Effector memory CD8-positive, alpha-beta T cell (primary cell): ENCODE measurements at places on chromosomes 3 and 15.
A peak's percentile ranks its signal among the peaks of the same experiment; 100 is the strongest.

DNA sequence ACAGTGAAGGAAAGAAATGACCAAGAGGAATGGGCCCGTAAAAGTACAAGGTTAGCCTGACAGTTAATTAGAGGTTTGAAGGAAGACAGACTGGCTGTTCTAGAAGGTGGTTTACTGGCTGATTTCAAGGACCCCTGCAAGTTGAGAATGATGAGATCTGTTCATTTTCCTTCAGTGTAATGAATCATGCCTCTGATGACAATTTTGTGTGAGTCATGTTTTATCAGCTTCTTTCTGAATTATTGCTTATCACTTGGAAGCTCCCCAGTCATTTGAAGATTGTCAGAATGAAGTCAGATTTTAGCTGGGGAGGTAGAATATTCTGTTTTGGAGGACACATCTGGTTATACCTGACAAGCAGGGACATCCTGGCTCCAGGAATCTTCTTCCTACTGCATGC is 50.6 kb downstream of the DRD3 start:
- no peak for DNase-seq

DNA sequence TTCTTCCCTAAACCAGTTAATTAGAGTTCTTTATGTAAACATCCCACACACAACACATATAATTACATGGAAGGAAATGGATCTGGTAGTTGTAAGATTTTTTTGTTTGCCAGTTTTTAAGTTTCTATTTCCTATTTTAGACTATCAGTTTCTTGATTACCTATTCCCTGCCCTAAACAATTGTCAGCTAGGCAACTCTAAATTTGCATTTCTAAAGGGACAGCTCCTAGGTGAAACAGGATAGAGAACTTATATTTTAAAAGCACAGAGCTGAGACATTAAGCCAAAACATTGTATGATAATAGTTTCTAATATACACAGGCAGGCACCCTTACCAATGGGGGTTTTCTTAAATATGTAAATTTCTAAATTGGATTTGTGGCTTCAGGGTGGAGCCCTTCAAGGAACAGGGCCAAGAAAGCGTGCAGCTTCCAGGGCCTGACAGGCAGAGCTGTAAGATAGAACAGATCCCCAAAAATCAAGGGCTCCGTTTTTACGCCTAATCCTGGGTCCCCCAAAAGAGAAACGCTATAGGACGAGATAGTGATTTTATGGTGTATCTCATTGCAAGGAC is 8.9 kb downstream of the LEKR1 start:
- DNase-seq = no peak

- no peak for DNase-seq
Observed at GRCh38 chr3:18046131-18046915, 303.9 kb upstream of the TBC1D5 start.

DNA sequence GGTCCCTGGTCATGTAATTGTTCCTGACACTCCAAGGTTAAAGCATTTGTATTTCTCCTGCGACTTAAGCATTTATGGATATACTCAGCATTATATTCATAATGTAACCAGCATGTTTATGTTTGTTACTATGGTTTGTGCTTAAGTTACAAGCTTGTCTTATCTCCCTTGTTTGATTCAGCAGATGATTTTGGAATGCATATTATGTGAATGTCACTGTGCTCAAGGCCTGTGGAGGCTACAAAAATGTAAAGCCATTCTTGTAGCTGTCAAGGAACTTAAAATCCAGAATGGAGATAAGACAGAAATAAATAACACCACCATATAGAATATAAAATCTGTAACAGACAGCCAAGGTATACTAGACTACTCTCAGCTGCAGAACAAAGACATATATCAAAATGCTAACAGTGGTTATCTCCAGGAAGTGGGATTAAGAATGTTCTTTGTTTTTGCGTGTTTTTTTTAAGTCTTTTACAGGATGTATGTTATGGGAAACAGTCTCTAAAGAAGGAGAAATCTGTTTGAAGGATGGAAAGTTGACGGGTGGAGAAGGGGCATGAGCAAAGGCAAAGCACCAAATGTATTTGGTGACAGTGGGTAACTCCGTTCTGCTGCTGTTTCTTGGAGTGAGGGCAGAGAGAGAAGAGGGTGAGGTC is 61.4 kb downstream of the IGF2BP2 start:
- DNase-seq = no peak

GRCh38 chr3:76039431-76039830 is 254.1 kb upstream of the ZNF717 start:
- DNase-seq = no peak

DNA sequence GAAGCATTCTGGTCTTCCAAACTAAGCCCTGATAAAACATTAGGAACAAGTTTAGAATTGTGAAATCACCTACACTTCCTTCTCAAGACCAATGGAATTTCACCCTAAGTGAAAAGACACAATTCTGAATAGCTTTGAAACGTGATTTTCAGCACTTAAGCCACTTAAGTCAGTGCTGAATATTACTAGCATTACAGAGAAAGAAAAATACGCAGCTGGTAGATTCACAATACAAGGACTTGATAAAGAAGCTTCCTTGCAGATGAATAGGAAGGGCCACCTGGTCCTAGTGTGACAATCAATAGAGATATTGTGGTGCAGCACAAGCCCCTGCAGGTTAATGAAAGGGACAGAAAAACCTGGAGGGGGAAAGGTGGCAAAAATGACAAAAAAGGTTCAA is 353.1 kb upstream of the ALCAM start:
- DNase-seq = no peak

GRCh38 chr15:99574502-99574901 is 8.7 kb downstream of the MEF2A start:
- DNase-seq = no peak

GRCh38 chr3:16357186-16358121 is 92.4 kb downstream of the OXNAD1 start:
- DNase-seq = no peak

GRCh38 chr3:120495809-120496208 is 45.0 kb upstream of the FSTL1 start:
- no peak for DNase-seq

- no peak for DNase-seq
Observed at GRCh38 chr15:99424131-99424571, 141.6 kb upstream of the MEF2A start.

GRCh38 chr3:134839990-134840389 is 44.9 kb downstream of the EPHB1 start:
- no peak for DNase-seq

DNA sequence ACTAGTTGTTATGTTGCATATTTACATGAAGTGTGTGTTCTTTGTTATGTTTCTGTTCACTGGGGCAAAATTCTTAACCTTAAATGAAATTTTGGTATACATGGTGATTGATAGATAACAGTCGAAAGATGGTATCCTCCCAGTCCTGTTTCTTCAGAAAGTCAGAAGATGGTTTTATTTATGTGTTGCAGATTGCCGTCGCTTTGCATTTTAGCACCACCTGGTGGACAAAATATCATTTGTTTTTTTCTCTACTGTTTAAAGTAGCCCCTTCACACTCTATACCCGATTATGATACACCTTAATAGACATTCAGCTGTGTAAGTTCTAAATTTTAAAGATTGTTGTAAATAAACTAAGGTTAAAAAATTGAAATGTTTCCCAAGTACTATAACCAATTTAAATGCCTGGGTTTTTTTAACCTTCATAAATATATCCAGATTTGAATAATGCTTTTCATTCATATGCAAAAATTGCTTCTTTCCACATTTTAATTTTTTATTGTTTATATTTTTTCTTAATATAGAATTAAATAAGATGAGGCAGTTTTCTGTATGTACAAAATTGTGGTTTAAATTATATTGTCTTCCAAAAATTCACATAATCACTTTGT is 152.2 kb downstream of the ALCAM start:
- peak; percentile 23 for DNase-seq

GRCh38 chr3:126672741-126673140 is 17.8 kb upstream of the TXNRD3 start:
- DNase-seq = no peak

GRCh38 chr15:98324341-98324970 is 323.9 kb upstream of the IGF1R start:
- DNase-seq = no peak

DNA sequence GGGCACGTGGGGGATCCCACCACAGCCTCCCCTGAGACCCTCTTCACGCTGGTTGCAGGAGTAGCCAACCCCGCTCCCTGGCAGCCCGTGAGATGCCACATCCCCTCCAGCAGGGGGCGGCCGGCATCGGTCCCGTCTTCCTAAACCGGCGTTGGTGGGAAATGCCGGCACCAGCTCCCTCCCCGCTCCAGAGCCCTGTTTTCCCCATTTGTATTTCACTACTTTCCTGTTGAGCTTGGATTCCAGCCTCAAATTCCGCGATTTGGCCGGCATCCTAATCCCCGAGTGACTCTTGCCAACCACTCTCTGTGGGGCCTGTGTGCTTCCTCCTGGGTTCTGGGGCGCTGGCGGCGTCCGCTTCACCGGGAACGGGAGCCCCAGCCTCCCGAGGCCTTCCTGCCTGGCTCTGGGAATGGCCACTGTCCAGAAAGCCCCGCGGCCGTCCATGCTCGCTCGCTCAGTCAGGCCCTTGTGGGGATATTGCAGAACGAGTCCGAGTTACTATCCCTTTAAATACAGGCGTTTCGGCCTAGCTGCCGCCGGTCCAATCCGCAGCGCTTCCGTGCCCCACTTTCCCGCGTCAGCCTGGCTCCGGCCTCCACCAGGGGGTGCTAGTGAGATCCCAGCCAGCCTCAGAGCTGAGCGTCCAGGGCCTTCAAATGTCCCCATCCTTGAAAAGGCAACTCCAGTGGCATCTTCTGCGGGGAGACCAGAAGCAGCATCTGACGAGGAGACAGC is 8.1 kb upstream of the ADAMTS17 start:
- peak; percentile 79 for DNase-seq

DNA sequence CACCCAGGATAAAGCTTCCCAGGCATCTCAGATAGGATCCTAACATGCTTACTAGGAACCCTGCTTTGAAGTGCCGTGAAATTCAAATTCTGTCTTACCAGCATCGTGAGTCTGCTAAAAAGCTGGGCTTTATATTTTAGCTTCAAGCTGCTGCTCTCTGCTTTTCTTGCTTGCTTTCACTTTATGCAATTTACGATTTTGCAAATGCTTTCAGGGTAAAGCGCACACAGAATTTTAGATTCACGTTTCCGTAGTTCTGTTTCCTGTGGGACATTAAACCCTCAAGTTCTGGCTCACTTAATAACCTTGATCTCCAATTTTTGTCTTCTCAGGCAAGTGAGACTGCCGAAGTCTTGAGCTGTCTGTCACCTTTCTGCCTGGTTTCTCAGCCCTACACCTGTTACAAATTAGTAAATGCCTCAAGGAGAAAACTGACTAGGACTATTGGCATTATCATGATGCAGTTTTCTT is 170.5 kb upstream of the TGFBR2 start:
- DNase-seq = no peak

DNA sequence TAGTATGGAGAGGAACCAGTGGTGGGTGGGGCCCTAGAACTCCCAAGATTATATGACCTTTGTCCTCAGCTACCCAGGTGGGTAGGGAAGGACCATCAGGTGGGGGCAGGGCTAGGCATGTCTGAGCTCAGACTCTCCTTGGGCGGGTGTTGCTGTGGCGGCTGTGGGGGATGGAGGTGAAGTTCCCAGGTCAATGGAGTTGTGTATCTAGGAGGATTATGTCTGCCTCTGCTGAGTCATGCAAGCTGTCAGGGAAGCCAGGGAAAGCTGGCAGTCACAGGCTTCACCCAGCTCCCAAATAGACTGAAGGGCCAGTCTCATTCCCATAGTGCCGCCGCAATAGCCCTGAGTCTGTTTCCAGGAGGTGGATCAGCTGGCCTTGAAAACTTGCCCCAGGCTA is 139.7 kb upstream of the CFAP20DC start:
- DNase-seq = no peak

GRCh38 chr3:42007785-42008184 is 45.9 kb upstream of the ULK4 start:
- DNase-seq = no peak

GRCh38 chr3:69764861-69765260 is 25.6 kb downstream of the MITF start:
- DNase-seq = no peak

- no peak for DNase-seq
Observed at GRCh38 chr3:72232331-72232730, 447.4 kb upstream of the PROK2 start.

GRCh38 chr3:188901126-188901525 is 270.6 kb upstream of the TPRG1 start:
- DNase-seq = no peak

GRCh38 chr3:169260296-169260695 is 403.2 kb downstream of the MECOM start:
- DNase-seq = no peak

DNA sequence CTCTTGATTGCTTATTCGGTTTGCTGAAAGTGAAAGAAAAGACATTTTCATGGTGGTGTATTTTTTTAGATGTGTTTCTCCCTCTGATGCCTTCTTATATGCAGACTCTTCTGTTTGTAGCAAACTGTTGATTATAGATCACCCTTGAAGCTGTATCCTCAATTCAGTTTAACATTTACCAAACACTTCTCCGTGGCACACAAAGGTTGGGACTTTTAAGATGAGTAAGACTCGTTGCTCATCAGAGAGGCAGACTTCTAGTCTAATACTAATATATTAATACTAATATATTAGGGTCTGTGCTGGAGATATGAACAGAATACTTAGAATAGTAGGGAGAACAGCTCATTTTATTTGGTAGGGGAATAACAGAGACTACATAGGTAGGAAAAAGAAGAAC is 32.8 kb downstream of the RASA2 start:
- DNase-seq = no peak

DNA sequence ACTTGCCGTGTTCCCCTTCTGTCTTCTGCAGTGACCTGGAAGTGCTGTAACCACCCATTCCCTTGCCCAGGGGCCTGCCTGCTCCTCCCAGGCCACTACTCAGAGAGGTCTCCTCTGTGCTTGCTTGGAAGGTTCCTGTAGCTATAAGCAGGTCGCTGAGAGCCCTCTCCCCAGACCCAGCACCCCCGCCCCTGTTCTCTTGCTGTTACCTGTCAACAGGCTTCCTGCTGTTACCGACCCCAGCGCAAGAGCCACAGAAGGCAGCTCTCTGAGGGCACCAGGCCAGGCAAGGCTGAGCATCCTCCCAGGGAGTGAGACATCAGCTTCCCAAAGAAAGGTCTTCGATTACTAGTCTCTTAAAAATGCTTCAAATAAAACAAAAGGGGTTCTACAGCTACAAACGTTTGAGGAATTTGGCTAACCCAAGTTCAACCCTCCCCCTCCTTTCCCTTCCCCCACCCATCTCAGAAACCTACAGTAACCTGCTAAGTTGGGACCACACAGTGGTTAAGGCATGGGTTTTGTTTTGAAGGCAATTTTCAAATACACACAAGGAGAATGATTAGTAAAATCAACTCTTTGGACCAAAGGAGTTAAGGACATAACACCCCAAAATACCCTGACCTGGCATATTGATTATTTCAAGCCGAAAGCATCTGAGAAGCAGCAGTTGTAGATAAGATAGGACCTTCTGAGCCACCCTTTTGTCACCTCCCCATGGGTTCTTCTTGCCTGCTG is 74.9 kb upstream of the MFGE8 start:
- no peak for DNase-seq

DNA sequence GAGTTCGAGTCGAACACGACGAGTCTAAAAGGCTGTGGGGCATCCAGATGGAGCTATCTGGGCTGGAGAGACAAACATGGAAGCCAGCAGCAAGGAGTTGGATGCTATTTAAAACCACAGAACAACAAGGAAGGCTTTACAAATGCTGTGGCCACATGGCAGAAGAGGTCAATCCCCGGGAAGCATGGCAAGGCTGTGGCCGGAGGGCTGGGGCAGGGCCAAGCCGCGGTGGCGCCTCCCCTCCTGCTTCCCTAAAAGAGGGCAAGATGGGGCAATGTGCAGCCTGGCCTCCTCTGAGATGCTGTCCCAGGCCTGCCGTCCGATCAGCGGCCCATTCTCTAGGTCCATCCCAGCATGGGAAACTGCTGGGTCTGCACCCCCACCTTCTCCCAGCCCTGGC is 139.1 kb downstream of the SRGAP3 start:
- DNase-seq = no peak
